Fibroblast of lung (primary cell): ENCODE measurements at places on chromosomes 12 and 14. TPM values are rescaled to one million over a fixed set of nuclear protein-coding genes. Genes with fewer than 3 reads are reported as not detected.

The IAPP gene
- total RNA-seq = not detected in 2 replicates

The P2RX7 gene
- 16.7 and 17.2 TPM in 2 replicates for total RNA-seq

The KCNMB4 gene
- total RNA-seq = 0.33 and 0.51 TPM in 2 replicates

The TRHDE gene
- total RNA-seq = 5.9 and 7.3 TPM in 2 replicates

The COQ10A gene
- 6.4 and 9.1 TPM in 2 replicates for total RNA-seq

The KIAA0586 gene
- 13.1 and 17.8 TPM in 2 replicates for total RNA-seq

The PKP2 gene
- total RNA-seq = under 0.01 TPM in 2 replicates

The FERMT2 gene
- 111 and 128 TPM in 2 replicates for total RNA-seq

The DNAJC22 gene
- total RNA-seq = 4.6 and 4.8 TPM in 2 replicates

The VDR gene
- total RNA-seq = 9.8 and 16.2 TPM in 2 replicates
